Hematopoietic multipotent progenitor cell treated with erythropoietin and hydrocortisone succinate and interleukin-3 and kit ligand, for 4 days (in vitro differentiated cells): ENCODE measurements at places on chromosomes 2 and 18.
A peak's percentile ranks its signal among the peaks of the same experiment; 100 is the strongest.

GRCh38 chr2:126902152-126902835 is 3.6 kb downstream of the TEX51 start:
- no peak for DNase-seq

DNA sequence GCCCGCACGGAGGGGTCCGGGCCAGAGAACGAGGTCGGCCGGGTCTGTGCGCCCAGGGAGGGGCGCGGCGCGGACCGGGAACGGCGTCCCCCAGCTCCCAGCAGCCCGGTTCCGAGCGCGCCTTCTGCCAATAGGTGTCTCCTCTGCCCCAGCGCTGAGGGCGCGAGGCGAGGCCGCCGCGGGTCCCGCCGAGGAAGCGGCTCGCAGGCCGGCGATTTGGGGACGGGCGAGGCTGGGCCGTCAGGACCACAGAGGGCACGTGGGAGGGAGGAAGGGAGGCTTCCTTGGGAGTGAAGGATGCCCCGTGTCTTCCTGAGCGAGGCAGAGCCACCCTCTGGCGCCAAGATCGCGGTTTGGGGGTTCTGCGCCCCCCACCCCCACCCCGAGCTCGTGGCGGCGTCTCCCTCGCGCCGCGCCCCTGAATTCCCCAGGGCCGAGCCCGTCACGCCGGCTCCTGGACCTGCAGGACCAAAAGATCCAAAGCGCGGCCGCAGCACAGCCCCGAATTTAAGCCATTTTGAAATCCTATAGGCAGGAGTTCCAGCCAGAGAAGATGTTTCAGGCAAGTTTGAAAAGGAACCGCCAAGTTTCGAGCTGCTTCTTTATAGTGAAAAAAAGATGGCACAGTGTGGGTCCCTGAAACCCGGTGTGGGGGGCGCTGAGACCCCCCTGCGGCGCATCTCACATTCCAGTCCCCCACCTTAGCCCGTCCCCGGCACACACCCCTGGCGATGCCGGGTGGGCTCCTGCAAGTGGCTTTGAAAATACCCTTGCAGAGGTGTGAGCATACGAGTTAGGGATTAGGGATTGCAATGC is 909 bp downstream of the NFATC1 start:
- peak; percentile 80 for DNase-seq

GRCh38 chr2:29562896-29563295 is 358.5 kb downstream of the ALK start:
- peak; percentile 45 for DNase-seq

GRCh38 chr18:48740068-48740440 is 201.2 kb downstream of the CTIF start:
- DNase-seq: no peak

- peak; percentile 87 for DNase-seq
Measured at GRCh38 chr18:3525870-3526420, 76.0 kb downstream of the TGIF1 start.

- DNase-seq: peak; percentile 38
Measured at GRCh38 chr18:39425172-39425850, 1859.7 kb upstream of the CELF4 start.

DNA sequence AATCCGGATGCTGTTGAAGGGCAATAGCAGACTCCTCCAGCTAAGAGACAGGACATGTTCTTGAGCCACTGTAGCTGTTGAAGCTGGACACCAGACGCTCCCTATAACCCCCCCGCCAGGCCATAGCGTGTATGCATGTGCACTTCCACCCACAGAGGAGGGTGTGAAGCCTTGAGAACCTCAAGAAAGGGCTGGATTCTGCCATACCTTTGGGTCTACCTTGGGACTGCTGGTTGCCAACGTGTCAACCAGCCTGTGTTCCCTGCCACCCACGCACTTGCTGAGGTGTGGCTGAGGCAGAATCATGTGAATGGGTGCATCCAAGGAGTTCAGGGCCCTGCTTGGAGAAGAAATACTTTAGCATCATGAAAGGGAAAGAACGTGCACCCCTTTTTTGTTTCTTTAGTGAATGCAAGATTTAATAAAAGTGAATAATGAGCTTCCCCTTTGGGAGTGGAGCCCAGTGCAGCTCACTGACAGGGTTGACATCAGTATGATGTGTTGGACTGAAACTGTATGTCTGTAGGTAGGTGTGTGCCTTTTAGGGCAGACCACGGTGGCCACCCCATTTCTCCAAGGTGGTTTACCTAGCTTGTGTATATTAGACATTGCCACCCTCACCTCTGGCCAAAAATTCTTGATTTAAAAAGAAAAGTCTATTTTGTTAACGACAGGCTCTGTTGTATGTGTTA is 198.3 kb downstream of the MGAT5 start:
- DNase-seq: no peak

- DNase-seq: peak; percentile 33
Measured at GRCh38 chr2:130372833-130373807, 17.3 kb downstream of the PTPN18 start.

- DNase-seq: no peak
Measured at GRCh38 chr2:113105047-113105785, 22.2 kb upstream of the IL1RN start.

DNA sequence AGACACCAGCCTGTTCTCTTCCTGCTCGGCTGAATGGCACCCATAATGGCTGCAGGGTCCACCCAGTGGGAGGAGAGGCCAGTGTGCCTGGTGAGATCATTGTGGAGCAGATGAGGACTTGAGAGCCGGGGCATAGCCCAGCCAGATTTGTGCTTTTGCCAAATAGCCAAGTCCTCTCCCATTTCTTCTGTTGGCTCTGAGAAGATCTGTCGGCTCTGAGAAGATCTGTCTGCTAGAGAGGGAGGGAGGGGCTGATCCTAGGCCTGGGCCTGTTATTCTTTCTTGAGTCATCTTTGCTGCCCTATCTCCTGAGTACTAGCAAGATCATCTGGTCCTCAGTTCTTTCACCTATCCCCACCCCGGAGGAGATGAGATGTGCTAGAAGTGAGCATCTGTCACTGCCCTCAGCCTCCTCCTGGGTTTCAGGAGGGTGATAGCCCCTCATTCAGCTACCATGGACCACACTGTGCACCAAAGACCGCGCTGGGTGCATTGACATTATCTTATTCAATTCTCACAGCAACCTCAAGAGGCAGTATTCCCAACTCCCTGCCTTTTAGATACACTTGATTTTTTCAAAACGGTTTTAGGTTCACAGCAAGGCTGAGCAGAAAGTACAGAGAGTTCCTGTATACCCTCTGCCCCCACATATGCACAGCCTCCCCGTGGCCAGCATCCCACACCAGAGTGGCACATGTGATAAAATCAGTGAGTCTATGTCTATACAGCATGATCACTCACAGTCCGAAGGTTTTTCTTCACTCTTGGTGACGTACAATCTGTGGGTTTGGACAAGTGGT is 98.6 kb downstream of the CAPN13 start:
- peak; percentile 42 for DNase-seq

- DNase-seq: no peak
Measured at GRCh38 chr2:107137706-107138105, 251.7 kb upstream of the ST6GAL2 start.

GRCh38 chr2:138610201-138610953 is 108.8 kb downstream of the SPOPL start:
- no peak for DNase-seq

DNA sequence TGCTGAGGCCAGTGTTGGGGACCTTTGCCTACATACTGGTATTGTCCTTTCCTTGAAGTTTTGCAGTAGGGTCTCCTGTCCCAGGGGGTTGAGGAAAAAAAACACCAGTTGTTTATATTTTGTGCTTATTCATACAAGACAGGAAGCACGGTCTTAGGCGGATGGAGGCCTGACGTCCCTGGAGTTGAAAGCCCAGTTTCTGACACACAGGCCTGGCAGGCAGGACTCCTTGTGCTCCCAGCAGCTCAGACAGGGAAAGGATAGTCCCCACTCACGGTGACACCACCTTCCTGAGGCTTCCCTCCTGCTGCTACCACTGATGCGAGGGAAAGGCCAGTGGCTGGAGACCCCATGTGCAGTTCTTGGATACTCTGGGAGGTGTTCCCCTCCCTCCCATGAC is 15.5 kb upstream of the SP100 start:
- no peak for DNase-seq

- no peak for DNase-seq
Measured at GRCh38 chr18:55427951-55428350, 160.0 kb downstream of the TCF4 start.

DNA sequence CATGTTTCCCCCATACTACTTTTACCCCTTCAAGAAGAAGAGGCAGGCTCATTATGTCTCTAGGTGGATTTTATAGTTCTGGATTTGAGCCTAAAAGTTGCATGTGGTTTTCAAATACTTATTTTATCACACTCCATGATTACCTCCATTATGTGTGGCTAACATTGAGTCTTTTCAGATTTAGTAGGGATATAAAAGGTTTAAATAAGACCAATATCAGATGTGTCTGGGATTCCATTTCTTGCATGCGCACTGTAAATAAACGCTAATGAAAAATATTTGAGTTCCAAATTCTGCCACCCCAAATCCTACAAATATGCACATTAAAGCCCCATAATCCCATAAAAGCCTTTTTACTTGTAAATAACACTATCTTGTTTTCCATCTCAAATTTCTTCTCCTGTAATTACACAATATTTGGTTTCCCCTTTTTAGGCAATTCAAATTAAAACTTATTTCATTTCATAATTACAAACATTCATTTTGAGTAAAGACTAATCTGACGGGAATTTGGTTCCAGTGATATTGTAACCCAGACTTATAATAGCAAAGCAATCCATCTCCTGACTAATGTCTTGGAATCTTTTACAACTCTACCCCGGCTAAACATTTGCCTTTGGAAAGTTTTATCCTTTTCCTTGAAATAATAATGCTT is 600.0 kb downstream of the SLC4A3 start:
- DNase-seq: no peak

DNA sequence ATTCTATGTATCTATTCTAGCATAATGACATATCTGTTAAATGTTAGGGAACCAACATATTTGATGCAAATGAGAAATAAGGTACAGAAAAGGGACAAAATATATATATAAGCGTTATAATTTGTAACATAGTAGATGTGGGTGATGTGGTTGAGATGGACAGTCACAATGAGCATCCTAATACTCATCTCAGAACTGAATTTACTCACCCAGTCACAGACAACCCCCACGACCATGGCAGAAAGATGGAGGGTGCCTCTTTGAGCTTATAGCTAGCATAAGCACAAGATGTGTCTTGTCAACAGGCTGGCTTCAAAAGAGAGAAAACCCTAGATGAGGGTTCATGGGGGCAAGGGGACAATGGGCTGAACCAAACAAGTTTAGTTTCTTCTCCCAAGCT is 9.1 kb upstream of the DSG3 start:
- no peak for DNase-seq

DNA sequence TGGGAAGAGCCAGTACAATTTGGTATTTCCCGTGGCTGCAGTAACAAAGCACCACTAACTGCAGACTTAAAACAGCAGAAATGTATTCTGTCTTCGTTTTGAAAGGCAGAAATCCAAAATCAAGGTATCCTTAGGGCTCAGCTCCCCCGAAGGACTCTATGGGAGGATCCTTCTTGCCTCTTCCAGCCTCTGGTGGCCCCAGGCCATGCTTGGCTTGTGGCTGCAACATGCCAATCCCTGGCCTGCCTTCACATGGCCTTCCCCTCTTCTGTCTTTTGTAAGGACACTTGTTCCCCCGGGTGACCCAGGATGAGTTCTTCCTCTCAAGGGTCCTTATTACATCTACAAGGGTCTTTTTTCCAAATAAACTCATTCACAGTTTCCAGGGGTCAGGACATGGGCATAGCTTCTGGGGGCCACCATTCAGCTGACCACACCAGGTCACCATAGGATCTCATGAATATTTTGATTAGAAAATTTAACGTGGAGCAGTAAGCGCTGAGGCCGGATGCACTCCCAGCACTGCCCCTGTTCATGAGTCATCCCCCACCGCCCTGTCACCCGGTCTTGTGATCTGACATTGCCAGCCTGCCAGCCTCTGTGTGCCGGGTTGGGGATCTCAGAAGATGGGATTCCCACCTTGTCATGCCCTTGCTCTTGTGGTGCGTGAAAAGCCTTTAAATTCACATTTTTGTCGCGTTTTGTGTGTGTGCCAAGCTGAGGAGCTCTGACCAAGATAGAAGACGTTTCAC is 61.2 kb upstream of the B3GNT7 start:
- no peak for DNase-seq

DNA sequence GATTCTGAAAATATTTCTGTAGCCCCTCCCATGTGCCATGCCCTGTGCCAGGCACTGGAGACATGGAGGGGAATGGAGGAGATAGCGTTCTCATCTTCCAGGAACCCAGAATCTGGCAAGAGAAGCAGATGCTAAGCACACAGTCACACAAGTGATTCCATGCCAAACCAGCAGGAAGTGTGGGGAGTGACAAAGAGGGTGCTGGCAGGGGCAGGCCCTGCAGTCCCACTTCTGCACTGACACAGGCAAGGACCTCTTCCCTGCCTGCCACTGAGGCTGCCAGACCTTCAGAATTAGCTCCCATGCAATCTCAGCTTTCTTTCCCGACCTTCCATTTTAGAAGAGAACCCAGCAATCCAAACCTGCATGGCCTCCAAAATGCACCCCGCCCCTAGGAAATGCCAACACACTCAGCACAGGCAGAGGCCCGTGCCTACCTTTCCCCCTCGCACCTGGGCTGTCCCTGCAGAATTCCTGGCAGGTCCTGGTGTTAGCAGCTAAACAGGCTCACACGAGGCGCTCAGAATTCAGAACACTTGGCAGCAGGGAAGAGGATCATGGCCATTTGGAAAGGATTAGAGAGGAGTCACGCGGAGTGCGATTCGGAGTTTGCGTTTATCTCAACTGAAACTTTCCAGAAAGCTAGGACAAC is 155.3 kb downstream of the MSH2 start:
- no peak for DNase-seq

- no peak for DNase-seq
Measured at GRCh38 chr2:204061241-204061640, 124.7 kb downstream of the ICOS start.

DNA sequence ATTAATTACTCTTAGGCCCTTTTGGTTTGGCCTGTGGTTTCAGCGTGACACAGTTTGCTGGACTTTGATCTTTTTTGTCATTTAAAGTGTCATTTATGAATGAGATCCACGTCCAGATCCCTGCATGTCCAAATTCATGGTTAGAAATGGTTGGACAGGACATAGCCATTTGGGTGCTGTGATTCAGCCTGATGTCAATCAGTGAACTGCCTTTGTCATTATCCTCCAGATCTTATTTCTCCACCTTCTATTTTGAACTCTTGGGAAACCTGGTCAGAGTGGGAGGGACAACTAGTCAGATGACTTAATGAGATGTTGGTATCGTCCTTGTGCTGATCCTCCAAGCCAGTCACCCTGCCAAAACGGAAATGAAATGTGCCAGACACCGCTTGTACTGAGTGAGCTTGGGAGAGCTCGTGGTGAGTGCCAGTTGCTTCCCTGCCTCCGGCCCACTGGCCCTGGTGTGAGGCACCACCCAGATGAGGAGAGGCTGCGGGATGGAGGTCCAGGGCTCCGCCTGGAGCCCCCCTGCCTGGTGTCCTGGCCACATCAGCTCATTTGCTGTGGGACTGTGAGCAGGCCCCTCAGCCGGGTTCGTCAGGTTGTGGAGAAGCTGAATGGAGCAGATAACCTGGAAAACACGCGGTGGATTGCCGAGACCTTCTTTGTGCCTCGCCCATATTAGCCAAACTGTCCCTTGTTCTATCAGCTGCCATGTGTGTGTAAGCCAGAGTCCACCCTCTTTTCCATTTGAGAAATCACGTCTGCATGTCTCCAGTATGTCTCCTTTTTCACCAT is 70.1 kb downstream of the DGKD start:
- no peak for DNase-seq
